ENCODE measurements at places on chromosomes 2 and 18.
A peak's percentile ranks its signal among the peaks of the same experiment; 100 is the strongest.

GRCh38 chr2:144462266-144462665, 57.7 kb downstream of the ZEB2 start:
- no peak for DNase-seq

DNA sequence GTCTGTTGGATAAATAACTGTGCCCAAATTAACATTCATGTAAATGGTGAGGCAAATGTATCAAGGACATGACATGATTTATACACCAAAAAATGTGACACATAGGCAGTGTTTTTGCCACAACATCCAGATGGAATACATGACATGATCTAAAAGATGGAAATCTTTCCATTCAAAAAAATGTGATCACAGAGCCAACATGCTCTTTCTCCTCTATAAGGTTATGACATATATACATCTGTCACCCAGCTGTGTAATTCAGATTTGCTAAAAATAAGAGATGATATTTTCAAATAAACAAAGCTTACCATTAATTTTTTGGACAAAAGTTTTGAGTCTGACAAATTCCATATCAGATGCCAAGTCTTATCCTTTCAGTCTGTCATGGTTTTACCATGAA, 95.5 kb upstream of the COL3A1 start:
- DNase-seq: no peak

DNA sequence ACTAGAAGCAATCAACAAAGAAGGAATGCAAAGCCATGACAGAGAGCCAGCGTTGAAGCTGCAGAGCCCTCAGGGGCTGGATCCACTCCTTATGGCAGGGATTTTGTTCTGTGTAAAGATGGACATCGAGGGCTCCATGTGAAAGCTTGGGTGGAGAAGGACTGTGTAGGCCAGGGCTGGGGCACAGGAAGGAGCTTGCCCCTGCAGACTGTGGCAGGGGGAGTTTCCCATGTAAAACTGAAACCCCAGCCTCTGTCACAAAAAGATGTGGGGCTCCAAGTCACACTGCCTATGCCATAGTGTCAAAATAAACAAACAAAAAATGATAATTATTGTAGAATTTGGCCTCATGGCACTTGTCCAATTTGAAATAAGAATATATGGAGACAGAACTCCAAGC, 408.7 kb upstream of the HS6ST1 start:
- DNase-seq: no peak

GRCh38 chr2:216139884-216140283, 30.7 kb downstream of the XRCC5 start:
- DNase-seq: no peak

- no peak for DNase-seq
These were observed 29.7 kb downstream of the NOL10 start for GRCh38 chr2:10659898-10660568.

GRCh38 chr2:231970461-231970860, 8.9 kb downstream of the DIS3L2 start:
- DNase-seq: no peak

GRCh38 chr2:96225016-96225533, 16.4 kb upstream of the STARD7 start:
- DNase-seq: no peak

GRCh38 chr2:183812091-183812490, 687.8 kb downstream of the NUP35 start:
- DNase-seq: no peak

GRCh38 chr2:190097115-190097514, 34.6 kb upstream of the MSTN start:
- no peak for DNase-seq

GRCh38 chr2:31694444-31694843, 113.7 kb upstream of the SRD5A2 start:
- no peak for DNase-seq

- no peak for DNase-seq
These were observed 16.7 kb downstream of the IL1R2 start for GRCh38 chr2:102008490-102008889.

GRCh38 chr2:73904952-73905351, 12.1 kb downstream of the ACTG2 start:
- DNase-seq: no peak

GRCh38 chr2:220096406-220096805, 469.0 kb downstream of the SLC4A3 start:
- DNase-seq: no peak

DNA sequence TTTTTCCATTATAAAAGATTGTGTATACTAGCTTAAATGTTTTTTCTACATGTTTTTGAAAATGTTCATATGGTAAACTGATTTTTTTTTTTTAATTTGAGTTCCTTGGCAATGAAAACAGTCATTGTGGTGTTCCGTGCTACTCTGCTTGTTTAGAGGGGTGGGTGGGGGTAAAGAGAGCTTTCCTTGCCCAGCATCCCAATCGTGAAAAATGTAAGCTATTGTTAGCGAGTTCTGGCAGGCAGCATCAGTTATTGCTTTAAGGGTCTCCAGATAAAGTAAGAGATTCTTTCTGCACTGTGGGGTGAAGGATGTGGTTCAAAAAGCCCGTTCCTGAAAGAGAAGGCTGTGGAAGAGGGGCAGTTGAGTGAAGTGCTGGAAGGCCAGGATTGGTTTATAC, 118.4 kb downstream of the TANC1 start:
- DNase-seq: no peak

GRCh38 chr2:135965756-135966155, 19.7 kb downstream of the DARS1 start:
- no peak for DNase-seq

- no peak for DNase-seq
These were observed 49.5 kb upstream of the TMEM87B start for GRCh38 chr2:112005406-112006075.

DNA sequence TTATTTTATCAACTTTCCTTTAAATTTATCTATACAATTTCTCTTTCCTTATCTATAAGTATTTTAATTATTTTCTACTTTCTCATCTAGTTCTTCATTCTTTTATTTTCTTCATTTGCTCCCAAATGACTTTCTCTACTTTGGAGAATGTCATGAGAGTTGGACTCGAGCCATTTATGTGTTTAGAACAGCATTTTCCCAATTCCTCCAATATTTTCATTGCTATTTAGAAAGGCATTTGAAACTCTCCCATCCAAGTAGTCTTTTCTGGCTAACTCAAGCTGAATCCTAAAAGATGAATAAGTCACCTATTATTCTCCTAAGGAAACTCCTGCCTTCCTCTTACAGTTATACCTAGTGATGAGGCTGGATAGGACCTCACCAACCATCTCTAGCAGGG, 15.8 kb upstream of the FEZ2 start:
- no peak for DNase-seq

DNA sequence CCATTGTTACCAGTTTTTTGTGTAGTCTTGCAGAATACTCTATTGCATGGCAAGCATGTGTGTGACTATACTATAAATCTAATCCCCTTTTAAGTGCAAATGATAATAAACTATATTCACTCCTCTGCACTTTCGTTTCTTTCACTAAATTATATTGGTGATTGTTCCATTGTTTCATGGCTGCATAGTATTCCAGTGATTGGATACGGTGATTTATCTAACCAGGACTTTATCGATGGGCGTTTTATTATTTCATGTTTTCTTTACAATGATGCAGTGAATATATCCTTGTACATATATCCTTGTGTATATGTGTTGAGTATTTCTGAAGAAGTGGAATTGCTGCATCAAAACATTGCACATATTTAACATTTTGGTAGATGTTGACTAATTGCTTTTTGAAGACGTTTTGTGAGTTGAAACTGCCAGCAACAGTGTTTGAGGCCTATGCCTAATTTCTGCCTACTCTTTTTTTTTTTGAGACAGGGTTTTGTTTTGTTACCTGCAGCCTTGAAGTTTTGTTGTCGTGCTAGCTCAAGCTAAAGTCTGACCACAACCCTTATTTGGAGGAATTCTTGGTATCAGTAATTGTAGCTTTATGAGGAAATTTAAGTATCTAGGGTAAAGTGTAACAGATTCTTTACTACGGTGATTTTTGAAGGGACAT, 2.7 kb downstream of the MIB1 start:
- no peak for DNase-seq

- DNase-seq: no peak
These were observed 37.6 kb downstream of the RND3 start for GRCh38 chr2:150449856-150450255.

DNA sequence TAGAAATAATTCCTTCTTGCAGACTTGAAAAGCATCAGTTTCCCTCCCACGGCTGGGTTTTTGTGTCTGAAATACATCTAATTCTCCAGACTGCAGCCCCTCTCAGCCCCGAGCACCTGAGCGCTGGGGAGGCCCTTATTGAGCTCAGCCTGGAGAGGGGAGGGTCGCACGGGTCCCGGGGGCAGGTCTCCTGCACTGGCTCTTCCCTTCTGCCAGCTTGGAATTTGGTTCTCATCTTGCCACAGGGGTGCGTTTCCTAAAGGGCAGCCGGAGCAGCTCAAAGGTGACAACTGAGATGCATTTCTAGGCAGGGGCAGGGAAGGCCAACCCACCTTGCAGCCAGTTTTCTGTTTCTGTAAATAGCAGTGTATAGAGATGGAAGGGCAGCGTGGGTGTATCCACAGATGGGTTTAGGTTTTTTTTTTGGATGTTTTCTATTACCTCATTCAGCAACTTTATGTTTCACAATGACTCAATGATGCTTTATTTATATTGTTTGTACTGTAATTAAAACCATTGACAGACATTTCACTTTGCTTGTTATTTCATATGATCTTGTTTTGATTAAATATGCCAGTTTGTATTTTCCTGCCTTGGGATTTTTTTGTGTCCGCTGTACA, 37.0 kb downstream of the GBX2 start:
- DNase-seq: no peak

GRCh38 chr2:58714238-58714637, 473.1 kb upstream of the FANCL start:
- no peak for DNase-seq

DNA sequence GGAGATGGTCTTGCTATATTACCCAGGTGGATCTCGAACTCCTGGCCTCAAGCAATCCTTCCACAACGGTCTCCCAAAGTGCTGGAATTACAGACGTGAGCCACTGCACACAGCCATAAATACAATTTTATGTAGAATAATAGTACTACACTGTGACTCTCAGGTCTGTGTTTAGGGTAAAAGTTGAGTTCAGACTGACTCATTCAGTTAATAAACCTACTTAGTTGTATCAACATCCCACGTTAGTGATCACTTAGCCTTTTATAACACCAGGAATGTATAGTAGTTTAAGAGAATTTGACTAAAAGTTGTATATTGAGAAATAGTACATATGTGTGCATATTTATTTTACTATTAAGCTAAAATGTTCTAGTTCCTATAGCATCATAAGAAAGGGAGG, 237.5 kb downstream of the PHLPP1 start:
- no peak for DNase-seq

DNA sequence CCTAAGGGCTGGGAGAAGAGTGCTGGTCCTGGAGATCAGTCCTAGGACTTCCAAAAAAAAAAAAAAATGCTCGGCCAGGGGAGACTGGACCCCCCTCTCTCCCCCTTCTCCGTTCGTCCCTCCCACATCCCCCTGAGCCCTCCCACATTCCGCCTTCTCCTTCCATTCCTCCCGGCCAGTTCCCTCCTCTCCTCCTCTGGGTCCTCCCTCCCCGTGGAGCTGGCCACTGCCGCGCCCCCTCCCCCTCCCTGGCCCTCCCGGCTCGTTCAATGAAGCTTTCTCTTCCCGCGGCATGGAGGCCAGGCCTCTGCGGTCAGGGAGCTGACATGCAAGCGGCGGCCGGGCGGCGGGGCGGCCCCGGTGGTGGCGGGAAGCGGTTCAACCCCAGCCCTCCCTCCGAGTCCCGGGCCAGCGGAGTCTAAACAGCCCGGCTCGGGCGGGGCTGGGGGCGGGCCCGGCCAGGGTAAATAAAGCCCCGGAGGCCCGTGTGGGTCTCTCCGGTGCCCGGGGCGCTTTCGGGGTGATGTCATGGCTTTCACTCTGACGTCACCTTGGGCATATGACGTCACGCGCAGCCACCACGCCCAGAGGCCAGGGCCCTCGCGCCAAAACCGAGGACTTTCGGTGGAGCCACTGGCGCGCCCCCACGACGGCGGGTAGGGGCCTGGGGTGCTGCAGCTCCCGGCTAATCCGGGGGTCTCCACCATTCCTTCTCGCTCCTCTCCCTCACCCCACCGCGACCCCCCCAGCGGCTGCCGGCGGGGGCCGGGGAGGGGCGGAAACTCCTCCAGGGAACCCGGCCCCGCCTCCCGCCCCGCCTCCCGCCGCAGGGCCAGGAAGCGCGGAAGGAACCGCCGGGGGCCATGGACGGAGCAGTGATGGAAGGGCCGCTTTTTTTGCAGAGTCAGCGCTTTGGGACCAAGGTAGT, at the start of the genes DOK1 and LOXL3:
Gene DOK1 (plus strand): TSS at position 829 of the 928 bp plus-strand sequence. CDS start 35 bp downstream, at position 864.
Gene LOXL3 (minus strand): TSS at position 51 of the 928 bp plus-strand sequence. CDS start 1,308 bp downstream, outside the sequence.
- DNase-seq: peak; percentile 74

DNA sequence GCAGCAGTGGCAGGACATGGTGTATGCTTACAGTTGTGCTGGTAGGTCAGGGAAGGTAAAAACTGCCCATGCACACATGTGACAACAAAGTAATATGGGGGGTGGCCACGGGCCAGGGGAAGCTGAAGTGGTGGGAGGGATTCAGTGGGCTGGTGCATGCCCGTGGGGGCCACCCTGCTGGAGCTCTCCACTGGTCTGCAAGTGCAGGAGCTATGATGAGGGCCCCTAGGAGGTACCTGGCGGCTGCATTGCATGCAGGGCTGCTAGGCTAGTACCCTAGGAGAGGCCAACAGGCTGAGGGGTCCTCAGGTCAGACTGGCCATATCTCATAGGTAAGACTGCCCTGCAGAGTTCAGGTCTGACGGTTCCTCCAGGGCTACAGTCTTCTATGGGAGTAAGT, 265.9 kb downstream of the NUP35 start:
- no peak for DNase-seq

DNA sequence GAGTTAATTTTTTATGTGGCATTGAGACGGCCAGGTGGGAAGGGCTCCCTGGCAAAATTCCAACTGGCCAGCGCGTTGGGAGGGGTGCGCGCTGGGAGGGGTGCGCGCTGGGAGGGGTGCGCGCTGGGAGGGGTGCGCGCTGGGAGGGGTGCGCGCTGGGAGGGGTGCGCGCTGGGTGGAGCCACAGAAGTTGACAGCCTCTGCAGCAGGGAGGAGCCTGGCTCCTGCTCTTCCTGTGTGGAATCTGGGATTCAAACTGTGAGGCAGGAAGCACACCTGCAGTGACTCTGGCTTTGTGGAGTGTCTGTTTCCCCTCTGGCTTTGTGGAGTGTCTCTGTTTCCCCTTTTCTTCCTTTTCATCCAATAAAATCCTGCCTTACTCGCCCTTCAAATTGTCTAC, 147.9 kb upstream of the CBLN2 start:
- DNase-seq: no peak

GRCh38 chr2:112933261-112933660, 22.3 kb downstream of the IL37 start:
- no peak for DNase-seq

GRCh38 chr2:172097557-172098131, 5.1 kb downstream of the DLX2 start:
- no peak for DNase-seq
